Skeletal muscle cell (primary cell): ENCODE measurements at places on chromosomes 16 and 17.

DNA sequence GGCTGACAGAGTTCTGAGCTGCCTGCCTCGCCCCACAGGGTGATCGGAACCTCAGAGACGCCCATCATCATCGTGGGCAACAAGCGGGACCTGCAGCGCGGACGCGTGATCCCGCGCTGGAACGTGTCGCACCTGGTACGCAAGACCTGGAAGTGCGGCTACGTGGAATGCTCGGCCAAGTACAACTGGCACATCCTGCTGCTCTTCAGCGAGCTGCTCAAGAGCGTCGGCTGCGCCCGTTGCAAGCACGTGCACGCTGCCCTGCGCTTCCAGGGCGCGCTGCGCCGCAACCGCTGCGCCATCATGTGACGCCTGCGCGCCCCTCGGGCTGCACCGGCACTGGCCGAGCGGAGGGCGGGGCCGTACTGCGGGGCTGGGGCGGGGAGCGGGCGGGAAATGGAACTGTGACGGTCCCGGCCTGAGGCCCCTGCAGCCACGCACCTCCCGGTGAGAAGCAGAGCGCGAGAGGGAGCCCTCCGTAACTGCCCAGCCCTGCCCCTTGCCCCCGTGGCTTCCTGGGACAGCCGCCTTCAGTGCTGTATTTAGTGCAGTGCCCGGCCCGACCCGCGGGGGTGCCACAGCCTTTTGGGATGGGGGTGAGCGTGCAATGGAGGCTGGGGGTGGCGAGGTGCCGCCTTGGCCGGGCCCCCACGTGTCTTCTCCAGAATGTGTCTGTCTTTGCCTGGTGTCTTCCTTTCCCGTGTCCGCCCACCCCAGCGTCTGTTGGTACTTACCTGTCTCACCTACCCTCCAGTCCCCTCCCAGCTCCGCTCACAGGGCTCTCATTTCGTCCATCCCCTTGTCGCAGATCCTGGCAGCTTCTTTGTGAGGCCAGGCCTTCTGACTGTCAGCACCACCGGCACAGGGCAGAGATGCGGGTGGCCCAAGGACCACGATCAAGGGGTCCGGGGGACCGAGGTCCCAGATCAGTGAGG lies 9.8 kb downstream of the RASL10B start:
- DNase-seq, result no peak

DNA sequence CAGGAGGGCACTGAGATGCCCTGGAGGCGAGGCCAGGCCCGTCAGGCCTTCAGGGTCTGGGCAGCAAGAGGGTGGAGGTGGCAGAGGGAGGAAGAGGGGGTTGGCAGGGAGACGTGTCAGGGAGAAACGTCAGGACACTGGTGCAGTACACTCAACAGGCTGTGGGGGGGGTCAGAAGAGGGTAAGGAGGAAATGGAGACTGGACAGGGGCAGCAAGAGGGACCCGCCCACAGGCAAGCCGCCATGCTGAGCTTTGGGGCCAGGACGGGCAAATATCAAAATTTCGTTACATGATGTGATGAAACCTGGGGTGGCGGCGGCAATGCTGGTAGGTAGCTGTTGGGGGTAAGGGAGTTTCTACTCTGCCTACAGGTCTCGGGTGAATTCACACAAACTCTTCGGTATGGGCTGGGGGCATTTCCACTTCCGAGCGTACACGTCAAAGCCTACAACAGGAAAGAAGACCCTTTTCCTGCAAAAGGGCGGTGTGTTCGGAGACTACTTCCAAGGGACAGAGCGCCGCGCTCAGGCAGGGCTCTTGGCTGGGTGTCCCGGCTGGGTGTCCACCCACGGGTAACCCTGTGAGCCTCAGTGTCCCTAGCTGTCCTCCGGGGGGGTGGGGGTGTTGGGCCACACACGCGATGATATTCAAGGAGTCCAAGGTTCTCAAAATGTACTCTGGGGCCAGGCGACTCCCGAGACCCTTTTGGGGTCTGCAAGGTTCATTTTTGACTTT lies 43.3 kb upstream of the ATP2A3 start:
- no peak for DNase-seq

DNA sequence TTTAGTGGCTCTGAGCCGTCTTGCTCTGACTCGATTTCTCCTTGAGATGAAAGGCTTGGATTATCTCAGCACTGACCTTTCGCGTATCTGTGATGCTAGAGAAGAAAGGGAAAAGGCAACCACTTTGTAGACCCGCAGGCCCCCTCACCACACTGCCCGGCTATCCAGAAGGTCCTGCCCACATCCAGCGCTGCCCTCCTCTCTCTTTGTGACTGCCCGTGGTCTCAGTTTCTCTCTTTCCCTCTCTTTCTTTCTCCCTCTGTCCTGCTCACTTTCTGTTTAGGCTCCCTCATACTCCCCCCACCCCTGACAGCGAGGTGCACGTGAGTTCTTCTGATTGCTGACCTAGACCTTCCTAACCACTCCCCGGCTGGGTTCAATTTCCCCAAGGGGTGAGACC lies 12.8 kb upstream of the TBX21 start:
- no peak for DNase-seq

DNA sequence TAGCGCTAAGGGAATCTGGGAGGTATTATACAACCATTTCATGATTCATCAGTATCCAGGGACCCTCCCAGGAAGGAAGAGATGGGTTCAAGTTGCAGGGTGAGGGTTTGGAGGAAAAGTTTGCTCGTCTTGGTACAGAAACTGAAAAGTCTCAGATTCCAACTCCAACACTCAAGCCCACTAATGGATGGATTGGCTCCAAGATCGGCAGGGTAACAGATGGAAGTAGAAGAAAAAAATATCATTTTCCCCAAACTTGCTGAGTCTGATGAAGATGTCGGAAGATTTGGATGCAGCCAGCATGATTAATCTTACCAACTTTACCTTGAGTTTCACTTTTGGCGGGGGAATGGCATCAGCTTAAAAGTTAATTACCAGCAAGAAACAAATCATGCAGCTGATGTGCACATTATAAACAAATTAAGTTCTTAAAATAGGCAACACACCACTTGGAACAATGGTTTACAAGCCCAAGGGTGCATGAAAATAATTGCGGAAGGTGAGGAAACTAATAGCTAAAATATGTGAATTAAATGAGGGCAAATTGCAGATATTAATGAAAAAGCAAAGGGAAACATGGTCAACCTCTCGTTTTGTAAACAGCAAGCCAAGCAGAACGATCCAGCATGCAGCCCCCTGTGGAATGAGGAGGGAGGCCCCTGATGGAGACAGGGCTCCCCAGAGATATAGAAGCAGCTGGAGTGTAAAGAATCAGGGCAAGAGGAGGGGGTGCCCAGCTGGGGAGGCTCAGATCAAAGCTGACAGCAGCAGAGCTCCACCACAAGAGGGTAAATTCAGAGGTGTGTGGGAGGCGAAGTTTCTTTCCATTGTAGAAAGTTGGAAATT lies 44.1 kb upstream of the GRIN2A start:
- no peak for DNase-seq

DNA sequence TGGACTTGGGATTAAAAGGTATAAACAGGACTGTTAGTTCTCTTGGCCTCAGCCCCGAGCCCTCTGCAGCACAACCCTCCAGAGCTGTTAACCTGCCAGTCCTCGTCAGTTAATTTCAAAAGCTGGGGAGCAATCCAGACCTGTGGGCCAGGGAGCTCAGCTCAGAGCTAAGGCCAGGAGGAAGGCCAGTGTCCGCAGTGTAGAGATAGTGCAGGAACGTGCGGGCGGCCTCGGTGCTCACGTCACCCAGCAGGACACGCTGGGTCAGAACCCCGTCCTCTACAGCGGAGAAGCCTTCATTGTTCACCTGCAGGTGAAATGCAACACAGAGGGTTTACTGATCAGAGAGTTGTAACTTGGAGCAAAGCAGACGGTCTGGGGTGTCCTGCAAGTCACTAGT lies 15.4 kb upstream of the NLRC3 start:
- no peak for DNase-seq
